ENCODE measurements at places on chromosomes 6 and 20. TPM values are rescaled to one million over a fixed set of nuclear protein-coding genes. Genes with fewer than 3 reads are reported as not detected.

DNA sequence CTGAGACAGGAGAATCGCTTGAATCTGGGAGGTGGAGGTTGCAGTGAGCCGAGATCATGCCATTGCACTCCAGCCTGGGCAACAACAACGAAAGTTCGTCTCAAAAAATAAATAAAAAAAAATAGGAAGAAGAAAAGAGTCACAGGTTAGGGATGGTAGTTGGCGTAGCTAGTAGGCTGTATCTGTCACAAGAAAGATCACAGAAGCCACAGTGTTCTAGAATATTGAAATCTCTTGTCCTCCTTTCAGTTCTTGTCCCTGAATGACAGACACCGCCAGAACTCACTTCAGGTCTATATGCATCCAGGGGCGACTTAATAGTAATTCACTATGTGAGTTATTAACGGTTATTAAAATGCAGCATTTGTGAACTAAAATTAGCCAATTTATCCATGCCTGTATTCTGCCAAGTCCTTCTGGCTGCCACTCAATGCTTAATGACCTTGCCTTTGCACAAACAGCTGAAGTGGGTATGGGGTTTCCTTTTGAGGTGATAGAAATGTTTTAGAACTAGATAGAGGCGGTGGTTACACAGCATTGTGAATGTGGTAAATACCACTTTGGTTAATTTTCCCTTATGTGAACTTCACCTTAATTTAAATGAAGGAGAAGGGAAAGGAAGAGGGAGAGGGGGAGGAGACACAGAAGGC, 41.3 kb upstream of the ZMYND8 start:
- no peak for DNase-seq

DNA sequence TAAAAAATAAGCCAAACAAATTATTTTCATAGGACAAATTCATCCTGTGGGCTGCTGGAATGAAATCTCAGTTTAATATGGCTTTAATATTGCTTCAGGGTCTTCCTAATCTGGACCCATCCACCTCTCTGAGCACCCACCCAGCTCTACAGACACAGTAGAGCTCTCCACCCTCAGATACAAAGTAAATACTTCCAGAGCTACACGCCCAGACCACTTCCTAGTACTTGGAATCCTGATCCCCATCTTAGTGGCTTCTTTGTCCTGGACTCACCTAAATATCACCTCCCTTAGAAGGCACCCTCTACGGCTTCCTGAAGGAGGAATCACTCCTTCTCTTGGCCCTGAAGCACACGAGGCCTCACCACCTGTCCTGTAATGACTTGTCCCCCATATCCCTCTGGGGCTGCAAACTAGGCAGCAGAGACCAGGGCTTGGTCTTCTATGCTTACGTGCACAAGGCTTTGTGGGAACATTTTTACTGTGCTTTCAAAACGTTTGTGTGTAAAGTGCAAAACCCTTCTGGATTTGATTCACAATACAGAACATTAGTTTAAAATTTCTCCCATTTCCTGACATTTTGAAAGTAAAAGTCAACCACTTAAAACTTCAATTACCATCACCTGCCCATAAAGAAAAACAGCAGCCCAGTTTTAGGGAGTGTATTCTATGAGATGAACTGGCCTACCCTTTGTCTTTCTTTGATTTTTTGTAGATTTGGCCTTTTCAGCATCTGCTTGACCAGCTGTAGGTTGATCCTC, 2.4 kb downstream of the CTCFL start:
- no peak for DNase-seq

DNA sequence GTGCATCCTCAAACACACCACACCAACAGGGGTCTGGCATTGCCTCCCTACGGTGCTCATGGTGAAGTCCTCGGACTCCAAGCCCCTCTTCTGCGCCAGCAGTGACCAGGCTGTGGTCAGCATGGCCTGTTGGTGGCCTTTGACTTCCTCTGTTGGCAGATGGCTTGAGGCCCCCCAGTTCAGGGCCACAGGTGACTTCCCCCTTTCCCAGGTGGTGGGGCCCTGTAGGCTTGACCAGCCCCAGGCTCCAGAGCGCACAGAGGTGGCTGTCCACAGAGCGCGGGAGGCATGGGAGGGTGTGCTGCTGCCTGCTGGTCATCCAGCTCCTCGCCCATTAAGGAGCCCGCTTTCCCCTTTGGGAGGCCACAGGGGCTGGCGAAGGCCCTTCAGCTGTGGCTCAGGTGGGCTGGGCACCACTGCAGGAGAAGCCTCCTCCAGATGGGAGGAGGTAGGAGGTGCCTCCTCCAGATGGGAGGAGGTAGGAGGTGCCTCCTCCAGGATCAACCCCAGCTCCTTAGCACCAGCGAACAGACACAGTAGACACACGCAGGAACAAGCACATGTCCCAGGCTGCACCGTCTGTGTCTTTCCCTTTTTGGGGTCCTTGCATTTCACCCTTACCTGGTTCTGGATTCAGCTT, 52.1 kb upstream of the BHLHE23 start:
- DNase-seq, result no peak

- DNase-seq, result peak; percentile 36
Measured at GRCh38 chr6:31042806-31043205, 32.5 kb downstream of the MUC22 start.

DNA sequence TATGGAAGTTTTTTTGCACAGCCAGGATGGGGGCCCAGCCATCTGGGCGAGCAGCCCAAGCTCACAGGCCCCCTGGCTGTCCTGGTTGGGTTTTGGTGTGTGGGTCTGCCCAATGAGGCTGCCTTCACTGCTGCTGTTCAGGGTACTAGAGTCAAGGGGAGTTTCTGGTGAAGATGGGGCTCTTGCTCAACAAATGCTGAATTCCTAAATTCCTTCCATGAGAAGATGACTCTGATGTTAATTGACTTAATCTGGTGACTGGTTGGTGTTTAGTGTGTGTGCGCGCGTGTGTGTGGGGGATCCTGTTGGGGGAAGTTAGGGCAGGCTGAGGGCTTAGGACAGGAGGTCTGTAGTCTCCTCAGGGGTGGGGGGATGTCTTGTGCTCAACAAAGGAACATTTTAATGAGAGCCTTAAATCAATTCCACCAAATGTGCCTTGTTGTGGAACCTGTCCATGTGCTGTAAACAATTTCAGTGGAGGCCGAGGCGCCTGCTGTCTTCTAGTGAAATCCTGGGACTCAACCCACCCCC, 1.9 kb downstream of the PTK7 start:
- DNase-seq, result no peak

DNA sequence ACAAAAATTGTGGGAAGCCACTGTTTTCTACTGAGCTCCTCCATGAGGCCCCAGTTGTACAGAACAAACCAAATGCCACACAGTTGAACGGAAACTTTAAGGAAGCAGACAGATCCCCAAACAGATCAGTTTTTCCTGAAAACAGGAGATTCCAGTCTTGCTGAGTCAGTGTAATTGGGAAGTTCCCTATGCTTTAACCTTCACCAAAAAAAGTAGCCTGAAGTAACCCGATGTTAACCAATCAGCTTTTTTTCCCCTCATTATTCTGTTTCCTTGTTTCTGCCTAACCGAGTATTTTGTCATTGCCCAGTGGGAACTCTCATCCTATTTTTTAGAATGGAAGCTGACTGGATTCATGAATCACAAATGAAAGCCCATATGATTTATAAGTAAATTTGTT, 36.7 kb downstream of the MARCKS start:
- DNase-seq, result peak; percentile 78

Gene ENPP1
- total RNA-seq, result 0.40 TPM

Gene MYLK4
- total RNA-seq, result 0.40 TPM

Gene KCNQ5
- total RNA-seq, result not detected

Gene CST4
- total RNA-seq, result not detected

Gene NR2E1
- not detected for total RNA-seq

Measured in lung microvascular endothelial cell (primary cell).